ENCODE measurements at places on chromosomes 2 and 18.

- no peak for DNase-seq
Observed at GRCh38 chr2:21836719-21837118, 713.0 kb downstream of the TDRD15 start.

- no peak for DNase-seq
Observed at GRCh38 chr2:31390324-31390723, 24.2 kb downstream of the XDH start.

DNA sequence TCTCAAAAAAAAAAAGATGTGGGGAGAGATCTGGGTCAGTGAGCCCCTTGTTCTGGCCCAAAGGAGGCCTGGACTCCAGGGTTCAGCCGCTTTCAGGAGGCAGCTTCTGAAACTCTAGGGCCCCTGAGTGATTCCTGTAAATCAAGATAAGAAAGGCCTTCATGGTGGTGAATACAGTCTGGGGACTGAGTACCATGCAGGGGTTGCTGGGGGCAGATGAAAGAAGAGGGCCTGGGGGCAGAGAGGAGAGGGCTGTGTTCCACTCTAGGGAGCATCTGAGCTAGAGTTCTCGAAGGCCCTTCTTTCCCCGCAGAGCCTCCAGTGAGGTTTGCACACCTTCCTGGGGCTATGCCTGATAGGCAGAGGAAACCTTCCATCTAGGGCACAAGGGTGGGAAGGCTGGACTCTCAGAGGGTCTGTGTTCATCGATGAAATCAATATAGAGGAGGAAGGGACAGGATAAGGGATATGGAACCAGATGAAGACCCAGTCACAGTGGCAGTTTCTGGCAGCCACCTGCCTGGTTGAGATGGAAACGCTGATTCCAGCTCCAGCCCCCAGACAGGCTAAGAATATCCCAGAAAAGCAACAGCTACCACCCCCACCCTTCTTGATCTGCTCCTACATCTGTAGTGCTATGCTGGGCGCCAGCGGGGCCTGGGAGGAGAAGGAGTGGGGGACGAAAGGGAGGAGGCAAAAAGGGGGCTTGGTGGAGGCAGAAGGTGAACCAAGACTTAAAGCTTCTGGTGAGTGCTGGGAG lies 4.7 kb upstream of the CDK5R2 start:
- no peak for DNase-seq

DNA sequence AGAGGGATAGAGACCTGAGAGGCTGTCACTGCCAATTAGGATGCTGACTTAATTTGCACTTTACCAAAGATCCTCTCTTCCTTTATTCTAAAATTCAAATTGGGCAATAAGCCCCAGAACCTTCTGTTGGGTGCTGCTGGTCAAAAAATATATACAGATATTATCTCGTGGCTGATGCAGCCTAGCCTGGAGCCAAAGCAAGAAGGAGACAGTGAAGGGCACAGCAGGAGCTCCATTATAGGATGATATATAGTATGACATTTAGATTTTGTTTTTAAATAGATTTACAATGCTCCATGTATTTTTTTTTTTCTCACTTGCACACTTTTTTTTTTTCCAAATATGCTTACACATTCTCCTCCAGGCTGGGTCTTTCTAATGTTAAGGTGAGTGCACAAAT lies 579.3 kb downstream of the PIK3C3 start:
- DNase-seq = no peak

DNA sequence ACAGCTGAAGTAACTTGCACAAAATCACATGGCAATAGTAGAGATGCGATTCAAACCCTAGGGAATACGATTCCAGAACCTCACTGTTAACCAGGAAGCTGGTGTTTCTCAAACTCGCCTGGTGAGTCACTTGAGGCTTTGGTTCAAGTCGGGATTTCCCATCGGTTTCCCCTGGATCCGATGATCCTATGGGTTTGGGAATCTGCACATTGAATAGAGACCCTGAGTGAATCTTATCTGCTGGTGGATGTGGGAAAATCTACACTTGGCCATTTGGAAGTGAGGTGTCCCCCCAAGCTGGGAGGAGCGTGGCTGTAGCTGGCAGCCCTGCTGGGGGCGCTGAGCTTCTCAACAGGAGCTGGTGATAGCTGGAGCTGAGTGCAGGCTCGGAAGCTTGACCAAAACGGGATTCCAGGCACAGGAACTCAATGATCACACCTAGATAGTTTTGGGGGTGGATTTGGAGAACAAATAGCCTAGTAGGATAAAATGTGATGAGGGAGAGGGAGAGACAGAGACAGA lies 135.4 kb downstream of the PRKCE start:
- DNase-seq = no peak

GRCh38 chr2:11071211-11071610 lies 84.1 kb upstream of the SLC66A3 start:
- no peak for DNase-seq

GRCh38 chr2:11368059-11368572 lies 23.7 kb upstream of the ROCK2 start:
- no peak for DNase-seq

GRCh38 chr18:41096504-41096903 lies 858.5 kb upstream of the PIK3C3 start:
- DNase-seq = no peak

- no peak for DNase-seq
Observed at GRCh38 chr18:21184396-21184996, 57.5 kb upstream of the GREB1L start.

- no peak for DNase-seq
Observed at GRCh38 chr2:58895857-58896256, 654.7 kb upstream of the FANCL start.

DNA sequence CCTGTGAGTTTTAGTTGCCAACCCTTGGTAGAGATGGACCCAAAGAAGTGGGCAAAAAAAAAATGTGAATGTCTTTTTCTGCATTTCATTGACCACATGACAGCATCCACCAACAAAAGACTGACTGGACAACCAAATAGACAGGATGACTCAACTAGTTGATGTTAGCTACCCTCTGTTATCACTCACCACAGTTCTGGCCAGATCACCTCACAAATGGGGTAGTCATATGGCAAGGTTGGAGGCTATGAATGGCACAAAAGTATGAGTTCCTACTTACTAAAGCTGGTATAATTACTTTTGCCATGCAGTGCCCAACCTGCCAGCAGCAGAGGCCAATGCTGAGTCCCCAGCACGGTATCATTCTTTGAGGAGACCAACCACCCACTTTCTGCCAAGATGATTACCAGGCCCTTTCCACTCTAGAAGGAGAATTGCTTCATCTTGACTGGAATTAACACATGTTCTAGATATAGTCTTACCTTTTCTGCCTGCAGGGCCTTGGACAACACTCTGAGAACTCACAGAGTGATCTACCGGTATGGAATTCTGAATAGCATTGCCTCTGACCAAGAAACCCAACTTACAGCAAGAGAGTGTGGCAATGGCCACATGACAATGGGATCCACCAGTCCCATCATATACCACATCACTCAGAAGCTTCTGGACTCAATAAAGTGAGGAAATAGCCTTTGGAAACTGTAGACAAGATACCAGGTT lies 20.1 kb upstream of the TCF7L1 start:
- DNase-seq = no peak

- DNase-seq = no peak
Observed at GRCh38 chr2:46257980-46258379, 39.2 kb upstream of the EPAS1 start.

GRCh38 chr2:106956879-106957278 lies 70.9 kb upstream of the ST6GAL2 start:
- DNase-seq = no peak

DNA sequence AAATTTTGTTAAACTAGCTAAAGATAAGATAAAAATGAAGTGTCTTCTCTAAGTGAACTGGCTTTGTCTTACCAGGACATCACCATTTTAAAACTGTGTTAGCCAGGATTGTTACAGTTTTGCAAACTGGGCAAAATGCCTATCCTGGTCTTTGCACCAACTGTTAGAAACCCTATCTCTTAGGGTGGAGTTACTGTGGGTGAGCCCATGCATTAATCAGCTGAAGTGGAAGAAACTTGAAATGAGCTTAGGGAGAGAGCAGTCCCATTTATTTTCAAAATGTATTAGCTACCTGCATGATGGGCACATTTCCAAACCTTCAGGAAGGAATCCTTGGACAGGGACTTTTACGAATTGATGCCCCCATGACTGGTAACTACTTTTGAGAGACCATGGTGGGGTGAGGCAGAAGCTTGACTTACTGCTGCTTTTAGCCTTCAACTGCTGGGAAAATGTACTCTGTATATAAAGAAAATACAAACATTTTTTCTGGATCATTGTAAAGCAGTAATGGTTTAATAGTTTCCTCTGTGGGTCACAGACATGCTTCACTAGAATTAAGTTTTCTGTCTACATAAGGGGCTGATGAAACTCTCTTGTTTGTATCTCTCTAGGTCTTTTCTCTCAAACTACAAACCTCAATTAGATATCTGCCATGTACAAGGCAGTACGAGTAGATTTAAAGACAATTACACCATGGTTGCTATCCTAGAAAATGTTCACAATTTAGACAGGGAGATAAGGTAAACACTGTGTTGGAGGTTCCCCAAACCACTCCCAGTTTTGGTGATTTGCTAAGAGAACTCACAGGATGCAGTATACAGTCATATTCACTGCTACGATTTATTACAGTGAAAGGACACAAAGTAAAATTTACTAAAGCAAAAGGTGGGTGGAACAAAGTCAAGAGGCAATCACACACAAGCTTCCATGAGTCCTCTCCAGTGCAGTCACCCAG lies 321.4 kb upstream of the MMADHC start:
- DNase-seq = no peak

- no peak for DNase-seq
Observed at GRCh38 chr18:62331581-62332356, 6.7 kb downstream of the TNFRSF11A start.

- no peak for DNase-seq
Observed at GRCh38 chr18:5095239-5095638, 101.8 kb downstream of the AKAIN1 start.
